Thoracic aorta (tissue), 2 donors: ENCODE measurements at places on chromosomes 13 and 19. TPM values are rescaled to one million over a fixed set of nuclear protein-coding genes. Genes with fewer than 3 reads are reported as not detected.

SMIM44 gene
- not detected for total RNA-seq

CD22 gene
- 3.6 TPM for total RNA-seq

- no peaks in the 10 kb centered on the region for H3K36me3 ChIP-seq
- H3K27me3 ChIP-seq = no peaks in the 10 kb centered on the region
- no peaks in the 10 kb centered on the region for H3K4me1 ChIP-seq
- DNase-seq = no peak
- H3K27ac ChIP-seq = no peak overlapping the region
Measured at GRCh38 chr13:21481359-21481758, 22.3 kb upstream of the ZDHHC20 start.

DNA sequence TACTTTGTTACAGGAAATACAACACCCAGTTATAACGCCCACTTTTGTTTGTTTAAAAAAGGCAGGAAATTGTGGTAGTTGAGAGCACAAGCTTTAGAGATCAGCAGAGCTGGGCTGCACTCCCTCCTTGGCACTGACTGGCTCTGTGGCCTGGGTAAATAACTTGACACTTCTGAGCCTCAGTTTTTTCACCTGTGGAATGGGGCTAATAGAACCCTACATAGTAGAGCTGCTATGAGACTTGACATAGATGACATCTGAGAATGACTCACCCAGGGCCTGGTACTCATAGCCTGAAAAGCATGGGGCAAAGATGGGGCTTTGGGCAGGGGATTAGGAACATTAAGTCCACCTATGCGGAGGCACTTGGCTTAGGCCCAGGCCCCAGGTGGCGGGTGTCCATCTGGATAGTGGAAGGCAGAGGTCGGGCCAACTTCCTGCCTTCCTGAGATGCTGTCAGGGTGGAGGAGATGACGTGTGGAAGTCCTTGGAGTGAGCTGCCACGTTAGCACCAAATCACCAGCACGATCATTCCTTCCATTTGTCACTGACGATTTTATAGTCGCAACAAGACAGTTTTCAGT is 159.1 kb downstream of the KATNAL1 start:
- no peak for DNase-seq
- H3K4me1 ChIP-seq = no peaks in the 10 kb centered on the region
- no peak overlapping the region for H3K4me3 ChIP-seq
- H3K36me3 ChIP-seq = no peaks in the 10 kb centered on the region
- no peak overlapping the region for H3K27ac ChIP-seq

DNA sequence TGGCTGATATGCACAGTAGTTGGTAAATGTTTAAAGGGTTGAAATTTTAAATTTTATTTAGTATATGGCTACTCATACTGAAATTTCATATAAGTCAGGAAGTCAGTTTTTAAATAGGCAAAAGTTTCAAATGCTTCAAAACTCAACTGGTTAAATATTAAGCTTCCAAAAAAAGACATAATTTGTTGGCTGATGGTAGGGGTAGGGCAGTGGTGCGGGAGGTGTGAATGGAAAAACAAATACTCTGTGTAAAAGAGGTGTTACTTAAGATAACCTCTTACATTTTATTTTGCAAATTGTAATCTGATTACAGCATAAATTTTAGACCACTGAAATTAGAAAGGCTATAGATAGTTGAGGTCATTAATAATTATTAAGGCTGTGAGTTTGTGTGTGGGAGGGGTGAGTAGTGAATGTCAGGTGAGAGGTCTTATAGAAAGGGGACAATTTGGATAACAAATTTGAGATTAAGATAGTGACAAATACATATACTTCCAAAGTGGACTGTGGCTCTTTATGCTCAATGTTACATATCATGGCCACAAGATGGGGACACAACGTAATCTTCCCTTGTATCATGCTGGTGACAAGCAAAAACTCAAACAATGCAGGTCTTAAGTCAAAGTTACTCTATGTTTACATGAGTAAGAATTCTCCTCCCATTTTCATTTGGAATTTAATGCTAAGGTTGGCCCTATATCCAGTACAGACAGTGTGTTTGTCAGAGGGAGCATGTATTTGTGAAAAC is 36.6 kb upstream of the OXGR1 start:
- no peaks in the 10 kb centered on the region for H3K27me3 ChIP-seq
- H3K36me3 ChIP-seq = no peaks in the 10 kb centered on the region
- no peak overlapping the region for H3K4me3 ChIP-seq
- H3K27ac ChIP-seq = no peak overlapping the region
- no peak for DNase-seq

GRCh38 chr13:27077451-27077850 is 94.2 kb downstream of the USP12 start:
- peaks cover 15% of the 10 kb centered on the region for H3K4me1 ChIP-seq
- H3K36me3 ChIP-seq = peaks cover 6% of the 10 kb centered on the region
- H3K4me3 ChIP-seq = no peak overlapping the region
- H3K27ac ChIP-seq = no peak overlapping the region

GRCh38 chr13:111210544-111211469 is 95.7 kb downstream of the ARHGEF7 start:
- peak overlapping the region; percentile 45 for H3K4me3 ChIP-seq
- peak overlapping the region; percentile 47 for H3K27ac ChIP-seq
- no peaks in the 10 kb centered on the region for H3K27me3 ChIP-seq
- no peak for DNase-seq
- H3K36me3 ChIP-seq = no peaks in the 10 kb centered on the region
- peaks cover 92% of the 10 kb centered on the region for H3K4me1 ChIP-seq

DNA sequence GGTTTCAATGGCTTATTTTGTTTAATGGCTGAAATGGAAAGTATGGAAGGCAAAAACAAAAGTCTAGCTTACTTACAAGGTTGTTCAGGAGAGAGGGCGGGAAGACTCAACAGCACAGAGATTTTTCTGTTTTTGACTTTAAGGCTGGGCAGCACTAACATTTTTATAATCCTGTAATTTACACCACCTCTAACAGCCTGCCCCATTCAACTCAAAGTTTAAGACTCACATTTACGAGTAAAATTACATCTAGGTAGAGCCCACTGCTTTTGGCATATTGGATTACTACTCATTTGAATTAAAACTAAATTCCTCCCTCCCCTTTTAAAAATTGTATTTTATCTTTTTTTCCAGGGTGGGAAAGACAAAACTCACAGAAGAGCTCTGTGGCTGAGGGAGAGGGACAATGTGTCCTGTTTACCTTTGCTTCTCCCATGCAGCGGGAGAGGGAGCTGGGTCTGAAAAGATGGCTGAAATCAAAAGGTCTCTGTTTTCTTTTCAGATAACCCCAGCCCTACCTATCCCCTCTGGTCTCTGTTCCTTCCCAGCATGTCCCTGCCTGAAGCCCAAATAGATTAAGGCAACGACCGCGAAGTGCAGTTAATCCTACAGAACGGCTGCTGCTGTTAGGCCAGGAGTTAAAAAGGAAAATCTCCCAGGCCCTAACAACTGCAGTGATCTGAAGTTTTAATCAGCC is 6.6 kb downstream of the EFNB2 start:
- DNase-seq = no peak
- H3K27ac ChIP-seq = peak overlapping the region; percentile 55
- no peaks in the 10 kb centered on the region for H3K4me1 ChIP-seq
- no peaks in the 10 kb centered on the region for H3K27me3 ChIP-seq

MAST1 gene
- not detected for total RNA-seq

POLR2I gene
- 22.1 TPM for total RNA-seq

GRCh38 chr13:109494925-109495369 is 291.4 kb downstream of the IRS2 start:
- no peak overlapping the region for H3K4me3 ChIP-seq
- no peaks in the 10 kb centered on the region for H3K27me3 ChIP-seq
- H3K4me1 ChIP-seq = peaks cover 9% of the 10 kb centered on the region
- H3K27ac ChIP-seq = no peak overlapping the region

- H3K4me3 ChIP-seq = no peak overlapping the region
- no peak for DNase-seq
Measured at GRCh38 chr19:55857974-55858373, 21.6 kb downstream of the NLRP4 start.

DNA sequence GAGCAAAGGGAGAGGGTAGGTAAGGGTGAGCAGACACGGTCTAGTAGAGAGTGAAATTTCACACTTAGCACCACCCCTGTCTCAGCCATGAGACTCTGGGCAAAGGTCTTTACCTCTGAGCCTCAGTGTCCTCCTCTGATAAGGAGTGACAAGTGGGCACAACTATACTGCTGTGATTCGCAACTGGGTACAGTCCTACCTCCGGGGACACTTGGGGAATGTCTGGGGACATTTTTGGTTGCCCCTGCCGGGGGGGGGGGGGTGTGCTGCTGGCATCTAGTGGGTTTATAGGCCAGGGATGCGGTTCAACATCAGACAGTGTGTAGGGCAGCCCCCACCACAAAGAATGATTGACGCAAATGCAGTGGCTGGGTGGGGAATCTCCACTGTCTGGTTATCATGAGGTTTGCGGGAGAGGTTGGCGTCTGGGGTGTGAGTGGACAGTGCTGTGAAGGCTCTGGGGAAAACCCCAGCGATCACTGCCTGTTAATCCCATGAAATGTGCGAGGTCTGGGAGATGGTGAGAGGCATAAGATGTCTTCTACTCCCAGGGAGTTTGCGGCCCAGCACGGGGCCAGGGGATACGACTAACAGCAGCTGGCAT is 4.3 kb downstream of the NACC1 start:
- H3K4me1 ChIP-seq = peaks cover 7% of the 10 kb centered on the region
- DNase-seq = no peak
- no peak overlapping the region for H3K4me3 ChIP-seq
- no peak overlapping the region for H3K27ac ChIP-seq
- no peaks in the 10 kb centered on the region for H3K36me3 ChIP-seq
